ENCODE measurements at places on chromosomes 12 and 14.

DNA sequence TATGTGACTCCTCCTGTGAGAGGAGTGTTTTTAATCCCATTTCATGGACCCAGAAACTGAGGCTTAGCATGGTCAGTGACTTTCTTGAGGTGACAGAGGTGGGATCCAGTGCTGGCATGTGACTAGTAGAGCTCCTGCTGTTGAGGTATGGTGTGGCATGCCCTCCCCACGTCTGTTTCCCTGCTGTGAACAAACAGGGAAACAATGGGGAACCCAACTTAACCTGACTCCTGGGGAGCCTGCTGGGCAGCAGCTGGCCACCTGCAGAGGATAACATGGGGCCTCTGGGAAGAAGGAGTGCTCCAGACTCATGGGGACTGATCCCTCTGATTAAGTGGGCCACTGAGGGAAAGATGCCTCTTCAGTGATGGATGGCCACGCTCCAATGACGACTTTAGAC, 114.0 kb downstream of the BEGAIN start:
- no peak for DNase-seq

- no peak for DNase-seq
These were observed 2.6 kb upstream of the KRT71 start for GRCh38 chr12:52555577-52555976.

- no peak for DNase-seq
These were observed 36.3 kb downstream of the PLEKHG7 start for GRCh38 chr12:92739113-92739512.

- no peak for DNase-seq
These were observed 2.1 kb upstream of the SLC15A4 start for GRCh38 chr12:128825835-128826234.

DNA sequence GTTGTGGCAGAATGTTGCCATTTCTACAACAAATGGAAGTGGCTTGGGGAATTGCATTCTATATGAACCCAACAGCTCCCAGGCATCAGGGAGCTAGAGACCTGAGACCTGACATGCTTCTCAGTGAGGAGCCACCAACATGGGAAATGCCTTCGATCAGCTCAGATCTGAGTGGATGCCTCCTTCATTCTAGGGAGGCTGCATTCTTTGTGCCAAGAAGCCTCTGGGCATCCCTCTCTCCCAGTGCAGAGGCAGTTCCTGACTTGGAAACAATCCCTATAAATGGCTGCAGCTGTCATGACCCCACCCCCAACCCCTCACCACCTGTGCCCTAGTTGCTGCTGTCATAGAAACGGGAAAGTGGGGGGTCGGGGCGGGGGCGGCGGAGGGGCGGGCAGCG, 196.3 kb downstream of the PPM1H start:
- DNase-seq = no peak

- DNase-seq = no peak
These were observed 1.9 kb upstream of the DYNC1H1 start for GRCh38 chr14:101962503-101962874.

- DNase-seq = no peak
These were observed 328 bp downstream of the INTS13 start for GRCh38 chr12:26937443-26937862.

DNA sequence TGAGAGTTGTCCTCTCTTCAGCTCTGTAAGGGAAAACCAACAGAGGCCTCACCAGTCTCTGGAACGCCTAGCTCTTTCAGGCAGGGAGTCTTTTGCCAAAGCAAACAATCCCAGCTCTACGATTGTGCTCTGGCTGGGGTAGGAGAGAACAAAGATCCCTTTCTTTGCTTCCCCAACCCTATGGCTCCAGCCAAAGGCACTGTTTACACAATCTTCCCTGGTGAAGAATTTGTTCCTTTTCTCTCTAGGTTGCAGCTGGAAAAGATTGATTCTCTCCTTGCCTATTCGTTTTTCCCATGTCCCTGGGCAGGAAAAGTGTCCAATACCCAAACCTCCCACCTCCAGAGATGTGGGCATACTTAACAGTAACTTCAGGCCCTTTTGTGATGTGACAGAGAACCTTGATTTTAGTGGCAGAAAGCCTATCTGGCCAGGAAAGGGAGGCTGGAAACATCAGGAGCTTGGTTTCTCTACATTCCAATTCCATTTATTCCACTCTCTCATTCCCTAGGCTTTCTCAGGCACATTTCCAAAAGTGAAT, 16.8 kb downstream of the ATP5MC2 start:
- DNase-seq = peak; percentile 38

GRCh38 chr14:20697273-20698017, 8.9 kb downstream of the ANG start:
- peak; percentile 73 for DNase-seq

- no peak for DNase-seq
These were observed at the start of gene TSPAN9 for GRCh38 chr12:3076730-3077571. TSS of gene TSPAN9 (plus strand) at chr12:3077379. CDS start at chr12:3201194, 123,815 bp downstream.

- DNase-seq = no peak
These were observed 10.5 kb downstream of the OVCH1 start for GRCh38 chr12:29486972-29487371.

GRCh38 chr12:109735825-109736551, 22.4 kb downstream of the FAM222A start:
- DNase-seq = no peak

DNA sequence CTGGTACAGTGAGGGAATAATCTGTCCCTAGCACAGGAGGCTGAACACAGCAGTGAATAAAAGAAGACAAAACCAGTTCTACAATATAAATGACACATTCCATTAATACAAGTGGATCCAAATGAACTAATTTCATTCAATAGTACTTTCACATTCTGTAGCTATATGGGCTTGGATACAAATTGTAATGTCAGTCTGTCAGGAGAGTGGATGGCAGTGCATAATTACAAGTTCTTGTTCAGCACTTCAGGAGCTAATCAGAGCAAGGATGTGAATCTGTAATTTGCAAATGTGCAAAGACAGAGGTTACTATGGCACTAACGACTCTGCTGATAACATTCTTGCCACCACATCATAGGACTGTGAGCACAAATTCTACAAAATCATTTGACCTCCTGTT, 697.9 kb downstream of the DIO2 start:
- DNase-seq = no peak

GRCh38 chr12:71465796-71466195, 26.2 kb downstream of the LGR5 start:
- no peak for DNase-seq

- no peak for DNase-seq
These were observed 4.7 kb upstream of the TTC7B start for GRCh38 chr14:90820958-90821357.

DNA sequence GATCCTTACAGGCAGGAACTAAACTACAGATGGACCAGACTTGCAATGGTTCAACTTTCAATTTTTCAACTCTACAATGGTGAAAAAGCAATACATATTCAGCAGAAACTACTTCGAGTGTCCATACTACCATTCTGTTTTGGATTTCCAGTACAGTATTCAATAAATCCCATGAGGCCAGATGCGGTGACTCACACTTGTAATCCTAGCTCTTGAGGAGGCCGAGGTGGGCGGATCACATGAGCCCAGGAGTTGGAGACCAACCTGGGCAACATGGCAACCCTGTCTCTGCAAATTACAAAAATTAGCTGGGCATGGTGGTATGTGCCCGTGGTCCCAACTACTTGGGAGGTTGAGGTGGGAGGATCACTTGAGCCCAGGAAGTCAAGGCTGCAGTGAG, 336.1 kb downstream of the MED13L start:
- no peak for DNase-seq

- DNase-seq = no peak
These were observed 8.9 kb downstream of the C3AR1 start for GRCh38 chr12:8057306-8057705.

DNA sequence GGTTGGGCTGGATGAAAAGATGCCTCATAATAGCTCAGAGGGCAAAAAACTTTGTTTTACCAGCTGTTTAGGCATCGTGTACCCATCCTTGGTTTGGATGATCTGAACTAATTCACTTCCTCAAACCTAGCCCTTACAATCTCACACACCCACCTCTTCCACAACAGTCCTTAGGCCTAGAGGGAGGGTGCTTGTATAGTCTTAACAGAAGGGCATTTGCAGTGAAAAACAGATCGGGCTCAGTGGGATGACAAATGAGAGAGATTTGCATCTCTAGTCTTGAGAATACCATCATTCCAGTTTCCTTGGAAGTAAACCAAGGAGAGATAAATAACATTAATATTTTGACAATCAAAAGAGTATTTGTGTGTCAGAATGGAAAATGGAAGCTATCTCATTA, 11.0 kb downstream of the SLCO1A2 start:
- DNase-seq = no peak

DNA sequence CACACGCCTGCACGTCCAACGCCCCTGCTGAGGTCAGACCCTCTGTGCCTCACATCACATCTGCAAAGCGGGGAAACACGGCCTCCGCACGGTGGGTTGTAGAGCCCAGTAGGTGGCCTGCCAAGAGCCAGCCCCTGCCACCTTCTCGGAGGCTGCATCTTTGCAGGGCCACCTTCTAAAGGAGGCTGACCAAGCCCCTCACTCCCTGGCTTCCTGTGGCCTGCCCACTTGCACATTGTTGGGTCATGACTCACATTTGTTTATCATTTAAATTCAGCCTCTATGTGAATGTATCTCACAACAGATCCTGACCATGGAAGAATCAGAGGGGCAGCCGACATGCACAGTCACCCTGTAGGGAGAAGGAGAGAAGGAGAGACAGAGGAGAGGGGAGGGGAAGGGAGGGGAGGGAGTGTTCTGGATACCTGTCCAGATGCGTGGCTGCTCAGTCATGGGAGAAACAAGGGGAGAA, 319.5 kb upstream of the DIO3 start:
- no peak for DNase-seq

- DNase-seq = no peak
These were observed 73.9 kb downstream of the ARMH4 start for GRCh38 chr14:58078068-58078467.
